ENCODE measurements at places on chromosomes 2 and 18. TPM values are rescaled to one million over a fixed set of nuclear protein-coding genes. Genes with fewer than 3 reads are reported as not detected.

The SULT1C4 gene
- polyA plus RNA-seq, result 52.5 TPM

The DSG1 gene
- polyA plus RNA-seq, result 0.03 TPM

The SOWAHC gene
- polyA plus RNA-seq, result 19.8 TPM

The PDE1A gene
- 23.3 TPM for polyA plus RNA-seq

The SERPINB10 gene
- polyA plus RNA-seq, result 0.38 TPM

The LYG2 gene
- polyA plus RNA-seq, result 0.44 TPM

The MROH2A gene
- not detected for polyA plus RNA-seq

The CAVIN2 gene
- polyA plus RNA-seq, result 40.6 TPM
